ENCODE measurements at places on chromosomes 13 and 19. TPM values are rescaled to one million over a fixed set of nuclear protein-coding genes. Genes with fewer than 3 reads are reported as not detected.
A peak's percentile ranks its signal among the peaks of the same experiment; 100 is the strongest.

DNA sequence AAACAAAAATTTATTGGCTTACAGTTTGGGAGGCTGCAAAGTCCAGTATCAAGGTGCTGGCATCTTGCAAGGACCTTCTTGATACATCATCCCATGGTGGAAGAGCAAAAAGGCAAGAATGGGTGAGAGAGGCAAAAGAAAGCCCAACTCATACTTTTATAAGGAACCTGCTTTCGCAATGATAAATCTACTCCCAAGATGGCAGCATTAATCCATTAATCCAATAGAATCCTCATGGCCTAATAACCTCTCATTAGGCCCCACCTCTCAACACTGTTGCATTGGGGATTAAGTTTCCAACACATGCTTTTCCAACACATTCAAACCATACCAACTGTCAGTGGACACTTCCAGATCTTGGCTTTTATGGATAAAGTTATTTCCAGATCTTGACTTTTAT is 48.7 kb upstream of the ZNF507 start:
- no peak for DNase-seq

GRCh38 chr19:19192078-19192882 is at the start of the genes BORCS8 and RFXANK:
TSS of gene BORCS8 (minus strand) at chr19:19192152. CDS start at chr19:19192117, 35 bp downstream.
TSS of gene RFXANK (plus strand) at chr19:19192258. CDS start at chr19:19193947, 1,689 bp downstream.
- peak; percentile 99 for DNase-seq

- DNase-seq = no peak
Observed at GRCh38 chr13:91889641-91890040, 491.2 kb downstream of the GPC5 start.

DNA sequence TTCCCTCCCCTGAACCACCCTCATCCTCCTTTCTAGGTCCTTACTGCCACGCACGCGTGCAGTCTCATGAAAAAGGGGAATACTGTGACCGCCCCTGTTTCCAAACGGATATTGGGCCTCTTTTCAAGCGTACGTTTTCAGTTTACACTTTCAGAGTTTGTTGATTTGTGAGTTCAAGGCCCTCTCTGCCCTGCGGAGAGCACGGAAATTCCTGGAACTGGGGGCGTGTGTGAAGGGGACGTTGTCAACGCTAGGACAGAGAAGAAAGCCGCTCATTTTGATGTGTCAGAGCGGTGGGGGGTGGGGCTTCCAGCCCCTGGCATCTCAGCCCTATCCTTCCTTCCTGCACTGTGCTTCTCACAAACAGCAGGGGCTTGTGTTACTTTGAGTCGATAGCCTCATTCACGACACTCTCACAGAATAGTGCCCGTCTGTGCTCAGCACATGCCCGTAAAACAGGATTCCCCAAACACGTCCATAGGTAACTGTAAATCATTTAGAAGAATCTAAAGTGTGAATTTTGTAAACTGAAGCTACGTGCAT is 137.6 kb upstream of the PEG3 start:
- DNase-seq = no peak

- no peak for DNase-seq
Observed at GRCh38 chr13:96728463-96728862, 265.8 kb downstream of the OXGR1 start.

DNA sequence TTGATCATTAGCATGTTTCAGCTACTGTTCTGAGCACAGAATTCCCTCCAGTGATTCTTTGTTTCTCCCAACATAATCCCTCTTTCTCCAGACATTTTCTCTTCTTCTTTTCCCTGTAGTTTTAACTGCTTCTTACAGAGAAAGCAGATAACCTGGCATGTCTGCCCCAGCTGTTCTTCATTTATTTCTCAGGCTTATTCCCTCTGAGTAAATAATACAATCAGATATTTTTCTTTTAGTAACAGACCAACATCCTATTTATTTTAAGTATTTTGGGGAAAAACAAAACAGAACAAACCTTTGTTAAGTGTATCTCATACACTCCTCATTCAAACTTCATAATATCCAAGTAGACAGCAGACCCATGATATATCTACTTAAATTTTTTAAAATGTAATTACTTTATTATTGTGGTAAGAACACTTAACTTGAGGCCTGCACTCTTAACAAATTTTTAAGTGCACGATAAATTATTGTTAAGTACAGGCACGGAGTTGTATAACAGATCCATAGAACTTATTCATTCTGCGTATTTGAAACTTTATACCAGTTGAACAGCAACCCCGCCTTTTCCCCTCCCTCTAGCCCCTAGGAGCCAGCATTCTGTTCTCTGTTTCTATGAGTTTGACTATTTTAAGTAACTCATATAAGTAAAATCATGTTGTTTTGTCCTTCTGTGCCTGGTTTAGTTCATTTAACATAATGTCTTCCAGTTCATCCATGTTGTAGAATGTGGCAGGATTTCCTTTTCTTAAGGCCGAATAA is 540.0 kb downstream of the LMO7 start:
- no peak for DNase-seq

DNA sequence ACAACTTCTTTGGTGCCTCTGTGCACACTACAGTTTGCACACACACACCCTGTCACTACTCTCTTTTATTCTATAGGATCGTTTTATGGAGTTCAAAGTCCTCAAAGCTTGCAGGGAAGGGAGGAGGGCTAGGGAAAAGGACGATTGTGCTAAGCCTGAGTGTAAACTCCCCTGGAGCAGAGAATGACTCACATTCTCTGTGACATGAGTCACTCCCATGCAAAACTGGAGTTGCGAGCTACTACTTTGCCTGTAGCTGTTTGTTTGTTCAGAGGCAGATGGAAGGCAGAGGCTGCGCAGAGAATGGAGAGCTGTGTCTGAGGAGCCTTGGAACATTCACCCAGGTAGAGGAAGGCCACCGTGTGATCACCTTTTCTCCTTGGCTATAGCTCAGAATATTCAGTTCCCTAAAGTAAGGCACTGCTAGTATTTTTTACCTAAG is 80.5 kb upstream of the MBNL2 start:
- peak; percentile 20 for DNase-seq

DNA sequence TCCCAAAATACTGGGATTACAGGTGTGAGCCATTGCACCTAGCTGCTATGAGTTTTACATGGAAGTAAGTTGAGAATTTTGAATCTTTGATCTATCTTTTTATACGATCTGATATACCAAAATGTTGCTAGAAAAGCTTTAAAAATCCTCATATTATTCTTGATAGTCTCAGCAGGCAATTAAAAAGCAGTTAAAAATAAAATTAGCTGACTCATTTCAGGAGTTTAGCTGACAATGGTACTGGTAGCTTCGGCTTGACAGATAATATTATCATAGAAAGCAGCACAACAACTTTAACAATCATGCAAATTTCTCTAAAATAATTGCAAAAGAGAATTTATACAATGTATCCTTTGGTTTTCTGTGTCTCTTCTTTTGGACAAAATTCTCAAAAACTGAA is 9.6 kb upstream of the FOXO1 start:
- DNase-seq = no peak

DNA sequence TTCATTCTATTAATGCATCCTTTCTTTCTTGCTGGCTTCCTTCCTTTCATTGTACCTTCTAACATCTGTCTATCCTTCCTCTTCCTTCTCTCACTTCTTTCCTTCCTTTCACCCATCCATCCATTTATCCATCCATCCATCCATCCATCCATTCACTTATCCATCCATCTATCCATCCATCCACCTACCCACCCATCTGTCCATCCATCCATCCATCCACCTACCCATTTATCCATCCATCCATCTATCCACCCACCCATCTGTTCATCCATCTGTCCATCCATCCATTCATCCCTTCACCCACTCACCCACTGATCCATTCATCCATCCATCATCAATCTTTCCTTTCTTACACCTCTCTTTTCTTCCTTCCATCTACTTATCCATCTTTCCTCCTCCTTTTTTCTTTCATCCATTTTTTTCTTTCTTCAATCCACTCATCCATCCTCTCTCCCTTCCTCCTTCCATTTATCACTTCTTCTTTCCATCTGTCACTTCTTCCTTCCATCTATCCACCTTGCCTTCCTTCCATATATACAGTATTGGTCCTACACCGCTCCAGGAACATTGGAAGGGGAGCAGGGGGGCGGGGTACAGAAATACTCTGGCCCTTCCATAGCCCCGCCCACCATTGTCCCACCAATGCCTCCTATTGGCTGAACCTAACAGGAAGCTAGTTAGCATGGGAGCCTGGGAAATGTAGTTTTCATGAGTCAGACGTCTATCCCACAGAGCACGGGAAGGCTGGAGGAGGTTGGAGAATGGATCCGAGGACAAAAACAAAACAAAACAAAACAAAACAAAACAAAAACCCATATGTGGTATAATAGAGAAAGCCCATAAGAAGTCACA is 45.9 kb downstream of the MBD3L1 start:
- no peak for DNase-seq

GRCh38 chr13:112967686-112968379 is 1.2 kb upstream of the MCF2L start:
- DNase-seq = no peak

DNA sequence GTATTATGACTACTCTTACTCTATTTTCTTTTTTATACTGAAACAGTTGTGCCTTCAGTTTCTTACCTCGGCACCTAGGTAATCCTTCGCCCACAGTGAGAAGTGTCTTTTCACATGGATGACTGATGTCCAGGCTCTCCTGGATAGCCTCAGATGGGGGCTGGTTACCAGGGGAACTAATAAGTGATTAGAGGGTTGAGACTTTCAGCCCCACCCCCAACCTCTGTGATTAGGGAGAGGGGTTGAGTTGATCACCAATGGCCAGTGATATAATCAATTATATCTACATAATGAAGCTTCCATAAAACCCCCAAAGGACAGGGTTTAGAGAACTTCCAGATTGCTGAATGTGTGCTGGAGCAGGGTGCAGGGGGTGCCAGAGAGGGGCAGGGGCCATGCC is 43.0 kb upstream of the GPR183 start:
- no peak for DNase-seq

DNA sequence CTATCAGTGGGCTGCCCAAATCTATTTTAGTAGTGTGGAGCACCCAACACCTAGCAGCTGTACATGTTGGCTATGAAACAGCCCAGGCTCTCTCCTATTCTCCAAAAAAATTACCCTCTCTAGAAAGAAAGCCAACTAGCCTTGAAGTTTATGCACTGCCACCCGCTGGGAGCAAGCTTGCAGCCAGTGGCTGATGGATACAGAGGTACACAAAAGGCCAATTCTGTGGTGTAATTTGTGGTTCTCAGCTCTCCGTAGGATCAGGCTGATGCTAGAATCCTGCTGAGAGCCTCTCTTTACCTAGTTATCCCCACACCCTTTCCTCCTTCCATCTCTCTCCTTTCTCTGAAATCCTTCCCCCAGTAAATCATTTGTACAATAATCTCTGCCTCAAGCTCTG is 1120.7 kb downstream of the DIAPH3 start:
- no peak for DNase-seq

DNA sequence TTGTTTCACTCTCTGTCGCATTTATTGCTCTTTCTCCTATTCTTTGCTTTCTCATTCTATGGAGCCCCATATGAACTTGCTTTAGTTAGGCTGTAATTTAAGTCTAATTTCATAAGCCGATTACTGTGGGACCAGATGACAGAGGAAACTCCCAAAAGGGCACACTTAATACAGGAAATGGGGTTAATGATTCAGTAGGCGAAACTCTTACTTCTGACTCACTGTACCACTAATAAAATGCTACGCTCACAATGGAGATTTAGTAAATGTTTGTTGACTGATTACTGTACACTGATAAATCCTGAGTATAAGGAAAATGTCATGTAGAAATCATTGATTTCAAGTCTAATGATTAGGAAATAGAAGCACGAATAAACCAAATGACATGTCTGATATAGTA is 276.4 kb downstream of the KLF5 start:
- DNase-seq = no peak

DNA sequence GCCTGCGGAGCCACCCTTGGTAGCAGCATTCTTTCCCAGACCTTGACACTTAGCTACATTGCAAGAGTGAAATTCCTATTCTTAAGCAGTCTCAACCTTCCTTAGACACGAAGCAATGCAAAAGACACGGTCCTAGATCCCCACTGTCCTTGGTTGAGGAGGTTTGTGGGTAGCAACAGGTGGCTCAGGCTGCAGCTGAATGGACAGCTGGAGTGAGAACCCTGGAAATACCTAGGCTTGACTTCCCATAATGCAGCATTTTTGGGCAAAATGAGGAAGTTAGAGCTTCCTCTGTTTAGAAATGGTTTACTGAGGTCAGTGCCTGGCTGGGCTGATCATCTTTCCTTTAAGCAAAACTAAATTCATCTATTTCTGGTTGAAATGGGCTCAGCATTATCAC is 296.6 kb downstream of the RFC3 start:
- DNase-seq = no peak

DNA sequence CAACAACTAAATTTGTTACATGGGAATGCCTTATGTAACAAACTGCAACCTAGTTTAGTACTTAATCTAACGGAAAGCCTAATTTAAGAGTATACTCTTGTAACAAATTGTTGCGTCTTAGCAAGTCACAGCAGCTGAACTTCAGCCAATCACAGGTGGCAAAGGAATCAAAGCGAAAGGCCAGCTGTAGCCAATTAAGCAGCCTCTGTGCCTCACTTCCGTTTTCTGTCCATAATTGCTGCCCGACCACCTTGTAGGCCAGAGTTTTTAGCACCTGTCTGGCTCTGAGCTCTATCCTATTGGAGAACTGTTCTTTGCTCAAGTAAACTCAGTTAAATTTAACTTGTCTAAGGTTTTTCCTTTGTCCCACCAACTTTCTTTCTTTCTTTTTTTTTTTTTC is 18.1 kb upstream of the HSPH1 start:
- no peak for DNase-seq

GRCh38 chr19:12675399-12675798 is 6.3 kb downstream of the DHPS start:
- DNase-seq = no peak

DNA sequence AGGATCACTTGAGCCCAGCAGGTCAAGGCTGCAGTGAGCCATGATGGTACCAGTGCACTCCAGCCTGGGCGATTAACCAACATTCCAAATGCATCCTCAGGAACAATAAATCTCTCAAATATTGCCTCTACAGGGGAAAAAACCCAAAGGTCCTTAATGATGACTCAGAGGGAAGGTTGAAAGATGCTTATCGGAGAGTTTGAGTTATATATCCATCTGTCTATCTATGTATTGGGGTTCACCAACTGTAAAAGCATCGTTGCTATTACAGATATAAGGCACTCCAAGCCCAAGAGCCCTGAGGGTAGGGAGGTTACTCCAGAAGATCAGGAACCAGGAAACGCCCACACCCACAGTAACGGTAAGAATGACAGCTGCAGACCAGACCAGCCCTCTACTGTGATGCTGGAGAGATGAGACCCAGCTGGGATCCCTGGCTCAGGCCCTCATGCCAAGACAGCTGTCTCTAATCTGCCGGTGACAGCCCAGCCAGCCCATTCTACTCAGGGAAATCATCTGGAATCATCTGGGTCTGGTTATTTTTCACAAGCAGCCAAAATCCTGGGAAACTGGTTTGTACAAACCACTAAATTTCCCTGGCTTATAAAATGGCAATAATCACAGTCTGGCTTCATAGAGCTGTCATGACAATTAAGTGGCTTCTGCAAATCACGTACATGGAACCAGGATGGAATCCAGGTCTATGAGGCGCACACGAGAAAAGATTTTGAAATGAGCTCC is 23.8 kb downstream of the TEX101 start:
- peak; percentile 86 for DNase-seq

HSPH1 gene
- 25.8 TPM for total RNA-seq

PTGER1 gene
- total RNA-seq = not detected

VSTM1 gene
- total RNA-seq = not detected

PSG1 gene
- not detected for total RNA-seq

RDH8 gene
- not detected for total RNA-seq

PIP5K1C gene
- total RNA-seq = 28.4 TPM

ERICH4 gene
- not detected for total RNA-seq

ZNF880 gene
- total RNA-seq = 25.3 TPM

ZNF77 gene
- 4.7 TPM for total RNA-seq

Data from cardiac muscle cell (in vitro differentiated cells and primary cell).